Fibroblast of the aortic adventitia (primary cell): ENCODE measurements at places on chromosomes 6 and 20. TPM values are rescaled to one million over a fixed set of nuclear protein-coding genes. Genes with fewer than 3 reads are reported as not detected.

The NOX3 gene
- not detected in 2 replicates for total RNA-seq

The TTBK1 gene
- total RNA-seq = not detected in 2 replicates

The OXT gene
- not detected in 2 replicates for total RNA-seq

The LKAAEAR1 gene
- 0.36 TPM in 1 of 2 replicates, not detected in the other for total RNA-seq

The BPIFB1 gene
- total RNA-seq = not detected in 2 replicates

The SPTLC3 gene
- total RNA-seq = 6.8 and 30.6 TPM in 2 replicates

The CTSA gene
- 56.2 and 166 TPM in 2 replicates for total RNA-seq
